ENCODE measurements at places on chromosomes 4 and X.

DNA sequence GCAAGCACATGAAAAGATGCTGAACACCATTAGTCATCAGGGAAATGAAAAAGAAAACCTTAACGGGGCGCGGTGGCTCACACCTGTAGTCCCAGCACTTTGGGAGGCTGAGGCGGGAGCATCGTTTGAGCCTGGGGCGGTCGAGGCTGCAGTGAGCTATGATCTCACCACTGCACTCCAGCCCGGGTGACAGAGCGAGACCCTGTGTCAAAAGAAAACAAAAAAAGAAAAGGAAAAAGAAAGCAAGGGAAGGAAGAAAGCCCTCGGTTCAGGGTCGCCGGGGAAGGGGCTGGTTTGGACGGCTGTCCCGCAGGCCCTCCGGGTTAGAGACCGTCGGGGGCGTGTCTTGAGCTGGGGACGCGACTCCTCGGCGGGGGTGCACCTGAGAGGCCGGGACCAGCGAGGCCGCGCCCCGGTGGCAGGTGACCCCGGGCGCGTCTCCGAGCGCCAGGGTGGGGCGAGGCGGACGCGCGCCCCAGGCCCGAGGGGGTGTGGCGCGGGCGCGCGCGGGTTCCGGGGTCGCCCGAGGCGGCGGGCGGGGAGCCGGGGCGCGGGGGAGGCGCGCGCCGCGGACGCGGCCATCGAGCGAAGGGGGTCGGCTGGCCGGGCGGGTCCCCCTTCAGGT lies 478 bp upstream of the PLXNA3 start:
- DNase-seq, result no peak
- no peaks in the 10 kb centered on the region for H3K36me3 ChIP-seq
- peaks cover 2% of the 10 kb centered on the region for H3K4me1 ChIP-seq
- H3K27me3 ChIP-seq, result 0 out of 2 replicates have a peak, but pooled peaks cover 3% of the 10 kb centered on the region

DNA sequence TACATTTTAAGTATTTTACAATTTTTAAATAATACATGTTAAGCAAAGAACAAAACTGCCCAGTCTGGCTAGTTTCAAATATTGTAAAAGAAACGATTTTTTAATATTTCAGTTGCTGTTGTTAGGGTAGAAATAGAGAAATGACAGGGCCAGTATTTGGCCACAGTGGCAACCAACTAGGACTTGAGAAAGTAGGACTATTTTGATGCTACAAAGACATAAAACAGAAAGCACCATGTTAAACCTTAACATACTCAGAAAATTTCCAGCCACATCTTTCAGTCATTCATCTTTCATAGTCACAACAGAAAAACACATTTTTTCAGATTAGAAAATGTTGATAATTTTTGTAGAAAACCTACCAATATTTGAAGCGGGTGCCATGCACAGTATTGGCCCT lies 104.5 kb downstream of the MBNL3 start:
- no peaks in the 10 kb centered on the region for H3K27me3 ChIP-seq
- no peaks in the 10 kb centered on the region for H3K4me1 ChIP-seq
- H3K36me3 ChIP-seq, result no peaks in the 10 kb centered on the region

DNA sequence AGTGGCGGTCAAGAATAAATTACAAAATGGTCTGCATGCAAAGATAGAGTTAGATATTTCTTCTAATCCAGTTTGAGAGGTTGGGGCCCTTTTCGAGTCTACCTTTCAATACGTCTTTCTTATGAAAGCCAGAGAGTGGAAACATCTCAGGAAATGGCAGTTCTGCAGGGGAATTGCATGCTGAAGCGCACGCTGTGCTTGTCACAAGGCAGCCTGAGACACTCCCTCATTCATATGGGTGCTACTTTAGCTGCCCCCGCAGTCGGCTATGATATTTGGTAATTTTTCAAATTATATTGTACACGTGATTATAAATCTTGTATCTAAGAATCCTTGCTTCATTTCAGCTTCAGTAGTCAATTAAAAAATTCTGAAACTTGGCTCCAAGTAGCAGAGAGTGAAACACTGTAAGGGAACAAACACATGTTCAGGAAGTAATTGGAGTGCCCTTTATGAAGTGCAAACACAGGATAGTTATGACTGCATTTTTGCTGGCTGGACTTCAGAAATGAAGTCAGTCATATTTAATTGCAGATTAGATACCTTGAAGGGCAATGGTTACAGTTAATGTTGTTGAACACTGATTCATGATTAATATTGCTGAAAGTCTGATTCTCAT lies 145.5 kb upstream of the NAP1L5 start:
- H3K4me1 ChIP-seq, result no peaks in the 10 kb centered on the region
- no peaks in the 10 kb centered on the region for H3K27me3 ChIP-seq
- H3K27ac ChIP-seq, result no peak overlapping the region
- no peaks in the 10 kb centered on the region for H3K36me3 ChIP-seq

DNA sequence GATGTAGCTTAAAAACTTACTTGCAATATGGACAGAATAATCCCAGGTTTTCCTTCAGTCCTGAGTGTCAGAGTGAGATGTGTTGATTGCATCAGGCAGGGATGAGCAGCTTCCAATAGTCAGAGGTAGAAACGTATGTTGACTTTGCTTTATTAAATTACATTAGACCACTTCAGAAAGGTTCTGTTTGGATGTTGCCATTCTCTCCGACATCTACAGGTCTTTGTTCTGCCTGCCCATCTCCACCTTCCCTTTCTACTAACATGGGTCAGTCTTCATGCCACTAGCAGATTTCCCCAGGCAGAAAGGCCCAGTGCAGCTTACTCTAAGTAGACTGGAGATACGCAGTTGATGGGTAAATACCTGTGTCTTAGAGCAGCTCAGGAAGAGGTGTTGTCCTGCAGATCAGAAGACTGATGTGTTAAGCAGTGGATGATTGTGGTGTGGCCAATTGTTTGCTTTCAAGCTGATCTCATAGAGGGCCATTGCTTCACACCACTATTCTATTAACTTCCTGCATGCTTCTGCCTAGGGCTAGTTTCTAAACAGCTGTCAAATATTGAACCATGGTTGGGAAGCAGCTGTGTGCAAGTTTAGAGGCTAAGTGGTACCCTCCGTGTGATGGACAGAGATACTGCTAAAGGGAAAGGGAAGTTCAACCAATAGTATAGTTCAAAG lies 1.8 kb downstream of the FRMPD4 start:
- H3K36me3 ChIP-seq, result no peaks in the 10 kb centered on the region
- H3K27ac ChIP-seq, result no peak overlapping the region
- H3K4me3 ChIP-seq, result no peak overlapping the region
- H3K27me3 ChIP-seq, result peaks cover 1% of the 10 kb centered on the region
- no peak for DNase-seq

- no peaks in the 10 kb centered on the region for H3K27me3 ChIP-seq
- no peaks in the 10 kb centered on the region for H3K36me3 ChIP-seq
- H3K27ac ChIP-seq, result no peak overlapping the region
- no peak overlapping the region for H3K4me3 ChIP-seq
- DNase-seq, result no peak
These were observed 26.1 kb downstream of the ARFIP1 start for GRCh38 chr4:152805818-152806217.

GRCh38 chr4:47432749-47433148 lies 30.8 kb downstream of the COMMD8 start:
- H3K36me3 ChIP-seq, result no peaks in the 10 kb centered on the region
- H3K4me3 ChIP-seq, result no peak overlapping the region
- H3K27me3 ChIP-seq, result no peaks in the 10 kb centered on the region
- no peak for DNase-seq
- no peaks in the 10 kb centered on the region for H3K4me1 ChIP-seq

DNA sequence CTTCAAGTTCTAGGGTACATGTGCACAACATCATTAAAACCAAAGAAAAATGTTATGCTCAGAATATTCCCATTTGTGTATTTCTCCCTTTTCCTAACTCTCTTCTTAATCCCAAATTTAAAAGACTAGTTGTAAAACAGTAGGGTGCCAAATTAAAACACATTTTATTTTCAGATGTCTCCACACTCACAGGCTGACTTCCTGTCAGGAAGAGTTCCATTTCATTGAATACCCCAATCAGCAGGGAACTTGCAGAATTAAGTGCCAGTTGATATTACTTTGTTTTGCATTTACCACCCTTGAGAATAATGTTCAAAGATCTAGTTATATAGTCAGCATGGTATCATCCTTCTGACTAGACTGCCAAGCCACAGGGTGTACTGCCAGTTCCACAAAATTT lies 207.9 kb downstream of the MAB21L2 start:
- no peaks in the 10 kb centered on the region for H3K27me3 ChIP-seq
- no peak overlapping the region for H3K27ac ChIP-seq
- H3K36me3 ChIP-seq, result no peaks in the 10 kb centered on the region
- peaks cover under 1% of the 10 kb centered on the region for H3K4me1 ChIP-seq
- no peak for DNase-seq

GRCh38 chr4:67087897-67088296 lies 457.4 kb downstream of the CENPC start:
- H3K36me3 ChIP-seq, result no peaks in the 10 kb centered on the region
- H3K4me1 ChIP-seq, result peaks cover 8% of the 10 kb centered on the region
- no peak overlapping the region for H3K4me3 ChIP-seq

- no peaks in the 10 kb centered on the region for H3K36me3 ChIP-seq
- no peak for DNase-seq
- H3K4me1 ChIP-seq, result no peaks in the 10 kb centered on the region
- H3K27ac ChIP-seq, result no peak overlapping the region
- no peaks in the 10 kb centered on the region for H3K27me3 ChIP-seq
These were observed 3.4 kb downstream of the ATP1B4 start for GRCh38 chrX:120365320-120365719.

GRCh38 chr4:164956766-164957643 lies 20.5 kb downstream of the TRIM61 start:
- peak overlapping the region; percentile 71 for H3K4me3 ChIP-seq
- H3K27me3 ChIP-seq, result no peaks in the 10 kb centered on the region
- H3K4me1 ChIP-seq, result no peaks in the 10 kb centered on the region
- no peaks in the 10 kb centered on the region for H3K36me3 ChIP-seq
- peak; percentile 54 for DNase-seq

DNA sequence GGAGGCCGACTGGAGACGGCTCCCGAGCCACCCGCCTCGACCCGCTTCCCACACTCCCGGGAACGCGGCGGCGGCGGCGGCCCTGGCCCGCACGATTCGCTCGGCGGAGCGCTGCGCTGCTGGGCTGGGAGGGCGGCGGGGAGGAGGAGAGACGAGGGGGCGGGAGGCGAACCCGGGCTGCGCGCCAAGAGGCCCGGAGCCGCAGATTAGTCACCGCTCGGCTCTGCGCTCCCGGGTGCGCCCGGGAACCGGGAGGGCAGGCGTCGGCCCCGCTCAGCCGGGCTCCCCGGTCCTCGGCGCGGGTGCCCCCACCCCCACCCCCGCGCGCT lies 11.2 kb upstream of the BCOR start:
- H3K36me3 ChIP-seq, result no peaks in the 10 kb centered on the region
- peaks cover under 1% of the 10 kb centered on the region for H3K4me1 ChIP-seq
- peak; percentile 66 for DNase-seq
- peaks cover 4% of the 10 kb centered on the region for H3K27me3 ChIP-seq

- no peaks in the 10 kb centered on the region for H3K36me3 ChIP-seq
- H3K27ac ChIP-seq, result no peak overlapping the region
- H3K4me3 ChIP-seq, result peak overlapping the region; percentile 26
- H3K27me3 ChIP-seq, result peaks cover 11% of the 10 kb centered on the region
These were observed 38.9 kb downstream of the STARD8 start for GRCh38 chrX:68686097-68686977.

DNA sequence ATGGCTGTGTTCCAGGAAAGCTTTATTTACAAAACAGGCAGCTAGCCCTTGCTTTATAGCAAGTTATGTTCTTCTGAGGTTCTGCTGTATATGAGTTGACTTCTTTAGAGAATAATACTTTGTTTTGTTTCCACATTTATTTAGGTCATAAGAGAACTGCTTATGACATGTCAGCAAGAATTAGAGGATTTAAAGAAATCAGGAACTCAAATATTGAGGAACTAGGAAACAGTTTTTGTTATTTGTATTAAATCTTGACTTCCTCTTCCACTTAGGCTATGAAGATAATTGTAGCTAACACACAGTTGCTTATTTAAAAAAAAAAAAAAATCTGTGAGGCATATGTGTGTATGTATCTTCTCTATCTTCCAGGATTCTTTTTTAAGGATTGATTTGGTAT lies 14.3 kb downstream of the ZRSR2 start:
- H3K4me1 ChIP-seq, result no peaks in the 10 kb centered on the region
- peaks cover 6% of the 10 kb centered on the region for H3K36me3 ChIP-seq
- no peaks in the 10 kb centered on the region for H3K27me3 ChIP-seq
- DNase-seq, result no peak

DNA sequence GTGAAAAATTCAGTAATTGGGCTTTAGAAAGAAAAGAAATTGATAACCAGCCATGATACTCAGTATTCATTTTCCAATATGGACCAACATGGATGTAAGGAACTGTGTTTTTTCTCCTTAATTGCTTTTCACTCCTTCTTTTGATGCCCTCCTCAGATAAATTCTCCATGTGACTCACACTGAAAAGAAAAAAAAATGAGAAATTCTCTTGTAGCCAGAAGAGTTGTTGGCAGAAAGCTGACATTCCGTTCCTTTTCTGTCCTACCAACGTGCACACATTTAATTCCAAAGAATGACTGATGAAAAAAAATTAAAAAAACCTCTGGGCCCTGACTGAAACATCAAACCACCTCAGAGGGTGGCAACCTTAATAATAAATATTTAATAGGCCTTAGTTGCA lies 153.1 kb downstream of the AMELX start:
- no peak overlapping the region for H3K4me3 ChIP-seq
- no peaks in the 10 kb centered on the region for H3K4me1 ChIP-seq
- no peaks in the 10 kb centered on the region for H3K27me3 ChIP-seq
- DNase-seq, result no peak
- H3K27ac ChIP-seq, result no peak overlapping the region

GRCh38 chr4:158617956-158618355 lies 53.7 kb downstream of the C4orf46 start:
- DNase-seq, result no peak
- no peak overlapping the region for H3K4me3 ChIP-seq
- no peaks in the 10 kb centered on the region for H3K36me3 ChIP-seq

- H3K27me3 ChIP-seq, result no peaks in the 10 kb centered on the region
- H3K4me1 ChIP-seq, result no peaks in the 10 kb centered on the region
- no peak overlapping the region for H3K27ac ChIP-seq
- H3K36me3 ChIP-seq, result no peaks in the 10 kb centered on the region
- no peak for DNase-seq
- no peak overlapping the region for H3K4me3 ChIP-seq
These were observed 129.4 kb downstream of the CNKSR2 start for GRCh38 chrX:21503593-21503992.

- no peaks in the 10 kb centered on the region for H3K36me3 ChIP-seq
- no peak for DNase-seq
- no peak overlapping the region for H3K27ac ChIP-seq
- H3K4me3 ChIP-seq, result no peak overlapping the region
These were observed 7.8 kb upstream of the SH3TC1 start for GRCh38 chr4:8191136-8191747.

GRCh38 chr4:3136454-3136853 lies 62.0 kb downstream of the HTT start:
- H3K27me3 ChIP-seq, result no peaks in the 10 kb centered on the region
- DNase-seq, result no peak
- H3K4me1 ChIP-seq, result no peaks in the 10 kb centered on the region

DNA sequence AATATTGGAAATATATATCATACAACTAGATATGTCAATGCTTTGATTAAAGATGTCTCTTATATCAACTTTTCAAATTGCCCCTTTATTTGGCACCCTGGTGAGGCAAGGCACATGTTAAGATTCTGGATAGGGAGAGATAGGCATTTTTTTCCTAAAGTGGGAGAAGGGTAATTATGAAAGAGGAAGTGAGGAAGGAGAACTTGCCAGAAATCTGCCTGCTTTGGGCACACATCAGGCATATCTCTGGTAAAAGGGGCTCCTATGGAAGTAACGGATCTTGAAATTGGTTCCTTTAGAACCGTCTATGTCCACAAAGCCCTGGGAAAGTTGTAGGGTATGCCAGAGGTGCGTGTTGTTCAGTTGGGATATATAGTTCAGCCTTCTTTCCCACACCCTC lies 5.7 kb downstream of the IL15 start:
- H3K27me3 ChIP-seq, result peaks cover 5% of the 10 kb centered on the region
- no peaks in the 10 kb centered on the region for H3K4me1 ChIP-seq
- no peak for DNase-seq
- H3K4me3 ChIP-seq, result no peak overlapping the region
- no peak overlapping the region for H3K27ac ChIP-seq
